Stimulated activated CD4-positive, alpha-beta T cell treated with anti-CD3 and anti-CD28 coated beads, Interleukin-15, amount 100 ng/mL, for 1 hour (primary cell): ENCODE measurements at places on chromosomes 2 and 18.

- no peak for DNase-seq
These were observed 62.3 kb downstream of the VWA3B start for GRCh38 chr2:98149333-98149697.

GRCh38 chr18:54775686-54776085, 52.6 kb upstream of the RAB27B start:
- no peak for DNase-seq

- no peak for DNase-seq
These were observed 192.7 kb downstream of the DYSF start for GRCh38 chr2:71646028-71646427.

DNA sequence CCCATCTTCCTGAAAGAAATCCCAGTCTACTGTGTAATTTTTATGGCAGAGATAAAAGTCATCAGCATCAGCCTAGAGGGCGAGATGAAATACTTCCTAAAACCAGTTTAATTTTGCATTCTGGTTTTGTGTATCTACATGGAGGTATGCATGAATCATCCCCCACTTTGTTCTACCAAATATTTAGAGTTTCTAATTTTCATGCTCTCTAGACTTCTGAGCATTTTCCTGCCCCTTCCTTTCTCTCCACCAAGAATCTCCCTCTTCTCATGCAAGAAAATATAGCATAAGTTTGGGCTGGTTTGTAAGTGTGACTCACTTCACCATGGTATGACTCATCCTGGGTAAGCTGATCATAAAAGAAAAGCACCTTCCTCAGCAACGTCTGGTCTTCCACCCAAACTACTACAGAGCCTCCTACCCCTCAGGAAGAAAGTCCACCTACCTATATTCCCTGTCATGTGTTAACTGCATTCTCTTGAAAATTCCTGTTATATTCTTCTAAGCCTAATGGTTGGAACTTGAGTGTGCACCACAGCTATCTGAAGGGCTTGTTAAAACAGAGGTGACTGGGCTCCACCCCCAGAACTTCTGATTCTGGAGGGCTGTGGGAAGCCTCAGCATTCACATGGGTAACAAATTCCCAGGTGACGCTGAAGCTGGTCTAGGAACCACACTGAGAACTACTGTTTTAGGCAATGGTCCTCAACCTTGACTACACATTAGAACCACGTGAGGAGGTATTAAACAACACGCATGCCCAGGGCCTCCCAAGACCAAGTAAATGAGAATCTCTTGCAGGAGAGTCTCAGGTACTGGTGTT, 37.4 kb upstream of the RAPGEF4 start:
- DNase-seq, result no peak

DNA sequence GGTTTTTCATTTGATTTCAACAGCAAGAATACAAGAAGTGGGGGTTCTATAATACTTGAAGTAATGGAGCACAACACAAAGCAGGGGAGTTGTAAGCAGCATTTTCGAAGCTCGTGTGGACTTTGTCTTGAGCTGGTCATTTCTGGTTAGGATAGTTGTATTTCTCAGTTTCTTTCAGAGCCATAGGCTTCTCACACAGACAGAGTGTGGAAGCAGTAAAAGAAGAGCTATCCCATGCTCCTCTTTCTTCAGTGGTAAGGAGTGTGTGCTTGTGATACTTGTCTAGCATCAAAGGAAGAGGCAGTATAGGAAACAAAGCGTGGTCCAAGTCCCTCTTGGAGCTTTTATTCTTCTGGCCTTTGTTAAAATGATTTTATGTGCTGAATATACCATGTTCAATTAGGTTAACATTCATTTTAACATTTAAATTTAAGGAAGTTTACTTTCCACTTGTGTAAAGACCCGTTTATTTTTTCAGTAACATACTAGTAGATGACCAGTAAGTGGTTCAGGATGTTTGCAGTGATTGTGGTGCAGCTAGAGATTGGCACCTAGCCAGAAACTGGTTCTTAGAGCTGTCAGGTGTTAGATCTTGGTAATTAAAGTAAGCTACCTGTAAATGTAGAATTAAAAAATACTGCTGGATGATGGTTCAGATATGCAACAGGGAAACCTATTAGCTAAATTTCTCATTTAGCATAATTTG, 14.6 kb downstream of the CCNYL1 start:
- DNase-seq, result no peak

DNA sequence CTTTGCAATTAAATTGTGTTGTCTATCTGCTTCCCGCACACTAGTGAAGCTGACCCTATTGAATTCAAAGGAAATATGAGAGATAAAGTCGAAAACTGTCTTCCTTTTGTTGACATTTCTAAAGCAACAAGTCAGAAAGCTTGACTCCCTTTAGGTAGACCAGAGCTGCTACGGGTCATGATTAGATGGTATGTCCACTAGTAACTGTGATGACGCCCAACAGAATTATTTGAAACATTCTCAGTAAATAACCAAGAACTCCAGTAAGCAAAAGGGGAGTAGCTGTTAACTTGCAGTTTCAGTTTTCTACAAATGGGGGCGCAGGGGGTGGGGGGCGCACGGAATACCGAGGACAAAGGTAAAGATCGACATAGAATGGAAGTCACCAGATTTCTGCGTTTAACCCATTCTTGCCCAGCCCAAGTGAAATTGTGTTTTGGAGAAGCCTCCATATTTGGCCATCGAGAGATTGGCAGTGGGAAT, 56.4 kb downstream of the CRIM1 start:
- DNase-seq, result no peak
